ENCODE measurements at places on chromosomes 7 and 10.

DNA sequence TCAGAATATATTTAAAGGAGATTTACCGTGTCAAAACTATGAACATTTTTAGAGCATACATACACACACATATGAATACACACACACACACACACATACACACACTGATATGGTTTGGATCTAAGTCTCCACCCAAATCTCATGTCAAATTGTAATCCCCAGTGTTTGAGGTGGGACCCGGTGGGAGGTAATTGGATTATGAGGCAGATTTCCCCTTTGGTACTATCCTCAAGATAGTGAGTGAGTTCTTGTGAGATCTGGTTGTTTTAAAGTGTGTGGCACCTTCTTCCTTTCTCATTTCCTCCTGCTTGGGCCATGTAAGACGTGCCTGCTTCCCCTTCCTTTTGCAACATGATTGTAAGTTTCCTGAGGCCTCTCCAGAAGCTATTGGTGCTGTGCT lies 515.0 kb upstream of the ZMIZ1 start:
- no peak for DNase-seq

- DNase-seq = no peak
These were observed 51.2 kb upstream of the SORCS1 start for GRCh38 chr10:107215681-107216080.

DNA sequence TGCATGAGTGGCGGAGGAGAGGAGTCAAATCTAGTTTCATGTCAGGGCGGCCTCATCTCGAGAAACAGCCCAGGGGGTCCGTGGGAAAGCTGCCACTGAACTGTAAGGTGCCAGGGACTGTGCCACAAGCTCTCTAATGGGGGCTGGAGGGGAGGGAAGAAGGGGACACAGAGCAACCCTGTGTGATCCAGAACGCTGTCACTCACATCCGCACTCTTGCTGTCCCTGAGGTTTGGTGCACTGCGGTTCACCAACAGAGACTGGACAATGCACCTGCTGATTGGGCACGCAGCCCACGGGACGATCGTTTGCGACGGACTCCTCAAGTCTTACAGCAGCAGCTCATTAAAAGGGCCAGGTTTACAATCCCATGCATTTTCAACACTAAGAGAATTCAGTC lies 47.7 kb downstream of the AMZ1 start:
- no peak for DNase-seq

DNA sequence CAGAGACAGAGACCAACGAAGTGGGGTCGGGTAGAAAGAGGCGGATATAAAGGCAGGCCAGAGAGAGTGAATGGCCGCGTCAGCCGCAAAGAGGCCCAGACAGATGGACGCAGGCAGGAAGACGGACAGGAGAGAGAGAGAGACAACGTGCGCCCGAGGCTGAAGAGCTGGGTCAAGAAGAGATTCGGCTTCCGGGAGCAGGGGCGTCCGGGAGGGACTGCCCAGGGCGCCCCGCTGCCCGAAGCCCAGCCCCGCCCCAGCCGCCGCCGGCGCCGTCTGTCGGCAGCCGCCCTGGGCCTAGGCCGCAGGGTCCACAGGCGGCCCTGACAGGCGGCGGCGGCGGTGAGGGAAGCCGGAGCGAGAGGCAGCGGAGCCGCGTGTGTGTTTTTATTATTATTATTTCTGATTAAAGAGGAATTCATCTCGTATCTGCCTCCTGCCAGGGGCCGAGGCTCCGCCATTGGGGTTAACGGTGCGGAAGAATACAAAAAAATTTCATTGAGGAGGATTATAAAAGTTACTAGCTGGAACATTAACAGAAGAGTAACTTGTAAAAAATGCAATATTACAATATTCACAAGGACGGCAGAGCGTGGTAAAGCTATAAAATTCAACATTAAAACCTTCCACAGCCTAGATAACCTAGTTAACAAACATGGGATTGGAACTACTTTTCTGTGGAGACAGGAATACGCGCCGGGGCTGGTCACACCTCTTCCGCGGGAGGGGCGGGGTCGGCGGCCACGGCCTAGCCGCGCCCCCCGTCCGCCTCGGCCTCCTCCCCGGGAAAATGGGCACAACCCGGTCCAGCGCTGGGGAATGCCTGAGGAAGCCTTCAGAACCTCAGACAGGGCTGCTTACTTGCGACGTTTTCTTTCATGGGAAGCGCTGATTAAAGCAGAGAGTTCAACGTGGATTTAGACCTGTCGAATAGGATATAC lies 29.7 kb upstream of the PAX2 start:
- DNase-seq = no peak

DNA sequence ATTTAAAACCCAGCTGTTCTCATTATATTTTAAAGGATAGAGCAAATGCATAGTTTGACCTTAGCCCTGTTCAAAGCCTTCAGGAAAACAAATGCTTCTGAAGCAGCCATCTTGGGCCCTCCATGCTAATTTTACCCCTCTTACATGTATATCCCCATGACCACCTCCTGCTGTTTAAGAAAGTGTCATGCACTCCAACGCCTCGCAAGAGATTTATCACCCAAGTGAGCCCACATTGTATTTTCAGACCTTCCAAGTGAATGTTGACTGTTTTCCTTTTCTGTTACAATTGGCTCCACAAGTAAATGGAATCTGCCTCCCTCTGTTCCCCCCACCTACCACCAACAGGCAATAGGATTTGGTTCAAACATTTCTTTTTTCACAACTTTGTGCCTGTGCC lies 5.3 kb downstream of the TMEM72 start:
- no peak for DNase-seq

GRCh38 chr7:94400643-94401427 lies 6.1 kb downstream of the COL1A2 start:
- DNase-seq = peak; percentile 13

- no peak for DNase-seq
These were observed 100.9 kb upstream of the SORCS3 start for GRCh38 chr10:104540181-104540580.

DNA sequence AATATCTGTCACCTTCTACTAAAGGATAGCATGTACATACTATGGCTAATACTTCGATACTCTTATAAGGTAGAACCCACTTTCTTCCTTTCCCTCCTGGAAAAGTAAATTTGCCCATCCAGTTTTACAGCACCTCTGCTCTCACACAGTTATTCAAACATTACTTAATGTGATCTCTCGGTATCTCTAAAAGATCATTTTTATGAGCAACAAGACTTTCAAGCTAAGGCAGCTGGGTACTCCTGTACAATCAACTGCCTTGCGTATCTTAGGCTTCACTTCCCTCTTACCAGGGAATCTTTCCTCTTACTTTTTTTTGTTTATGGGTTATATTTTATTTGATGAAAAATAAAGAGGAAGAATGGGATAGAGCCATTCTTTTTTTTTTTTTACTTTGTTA lies 26.5 kb upstream of the TLL2 start:
- DNase-seq = no peak

DNA sequence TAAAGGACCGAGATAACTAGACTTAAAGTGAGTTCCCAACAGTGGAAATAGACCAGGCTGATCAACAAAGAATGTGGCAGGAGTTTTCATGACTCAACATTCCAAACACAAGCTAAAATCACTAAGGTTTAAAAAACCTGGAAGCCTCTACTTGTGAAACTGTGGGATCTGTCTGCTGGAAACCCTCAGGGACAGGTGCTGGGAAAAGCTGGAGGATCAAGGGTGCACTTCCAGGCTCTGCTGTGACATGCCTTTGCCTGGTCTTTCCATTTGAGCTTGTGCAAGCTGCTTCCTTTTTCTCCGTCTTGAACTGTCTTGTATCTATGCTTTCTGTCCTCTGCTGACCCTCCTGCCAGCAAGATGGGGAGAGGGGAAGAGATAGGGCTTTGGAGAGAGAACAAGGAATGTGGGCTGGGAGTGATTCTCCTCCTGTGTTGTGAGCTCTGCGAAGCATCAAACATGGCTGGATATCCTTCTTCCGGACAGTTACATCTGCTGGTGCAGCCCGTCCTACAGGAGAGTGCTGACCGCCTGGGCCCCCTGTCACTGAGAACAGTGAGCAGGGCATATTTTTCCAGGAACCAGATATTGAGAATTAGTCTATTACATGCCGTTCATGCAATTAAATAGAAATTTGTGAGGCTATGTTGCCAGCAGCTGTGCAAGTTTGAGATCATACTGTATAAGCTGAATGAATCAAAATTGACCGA lies 25.5 kb downstream of the ARHGAP22 start:
- DNase-seq = peak; percentile 68

- DNase-seq = no peak
These were observed 445.7 kb upstream of the C7orf33 start for GRCh38 chr7:148144827-148145226.

- DNase-seq = peak; percentile 48
These were observed 157.2 kb upstream of the ZNF92 start for GRCh38 chr7:65216469-65216868.

GRCh38 chr7:47818796-47819606 lies 129.3 kb downstream of the PKD1L1 start:
- DNase-seq = peak; percentile 87

DNA sequence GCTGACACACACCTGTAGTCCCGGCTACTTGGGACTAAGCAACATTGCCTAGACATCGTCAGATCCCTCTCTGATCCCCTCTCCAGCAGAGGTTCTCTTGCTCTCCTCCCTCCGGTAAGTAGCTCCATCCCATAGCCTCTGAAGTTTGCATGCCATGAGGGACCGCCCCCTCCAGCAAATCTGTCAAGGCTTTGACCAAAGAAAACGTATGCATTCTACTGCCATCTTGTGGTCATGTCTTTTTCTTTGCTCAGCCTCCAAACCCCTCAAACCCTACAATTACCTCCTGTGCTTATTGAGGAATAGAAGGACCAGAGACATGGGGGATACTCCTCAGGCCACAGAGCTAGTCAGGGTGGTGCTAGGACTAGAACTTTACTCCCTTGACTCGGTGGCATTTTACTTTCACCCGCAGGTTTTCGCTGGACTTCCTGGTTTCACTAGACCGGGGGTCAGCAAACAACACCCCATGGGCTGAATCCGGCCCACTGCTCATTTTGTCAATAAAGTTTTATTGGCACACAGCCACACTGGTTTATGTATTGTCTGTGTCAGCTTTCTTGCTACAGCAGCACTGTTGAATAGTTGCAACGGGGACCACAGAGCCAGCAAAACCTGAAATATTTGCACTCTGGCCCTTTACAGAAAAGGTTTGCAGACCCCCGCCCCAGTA lies 202.6 kb upstream of the FOXK1 start:
- DNase-seq = peak; percentile 66

- DNase-seq = peak; percentile 58
These were observed 72.3 kb downstream of the AMZ1 start for GRCh38 chr7:2760098-2760889.

- no peak for DNase-seq
These were observed 12.2 kb downstream of the ATP6V0E2 start for GRCh38 chr7:149886018-149886415.

DNA sequence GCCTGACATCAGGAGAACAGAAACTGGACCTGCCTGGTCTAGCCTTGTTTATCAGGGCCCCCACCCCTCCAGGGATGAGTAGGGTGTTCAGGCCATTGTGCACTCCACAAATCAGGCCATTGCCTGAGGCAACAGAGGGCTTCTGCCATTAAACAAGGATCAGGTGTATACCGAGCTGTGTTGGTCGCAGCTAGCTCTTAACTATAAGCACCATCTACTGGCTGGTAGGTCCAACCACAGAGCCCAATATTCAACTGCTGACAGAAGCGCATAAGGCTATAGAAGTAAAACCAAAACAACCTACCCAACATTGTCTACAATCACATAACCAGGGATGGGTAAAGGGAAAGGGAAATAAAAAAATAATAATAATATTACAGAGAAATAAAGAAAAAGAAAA lies 451.7 kb upstream of the TEX47 start:
- no peak for DNase-seq

GRCh38 chr7:19051767-19052375 lies 65.6 kb downstream of the TWIST1 start:
- DNase-seq = peak; percentile 56

DNA sequence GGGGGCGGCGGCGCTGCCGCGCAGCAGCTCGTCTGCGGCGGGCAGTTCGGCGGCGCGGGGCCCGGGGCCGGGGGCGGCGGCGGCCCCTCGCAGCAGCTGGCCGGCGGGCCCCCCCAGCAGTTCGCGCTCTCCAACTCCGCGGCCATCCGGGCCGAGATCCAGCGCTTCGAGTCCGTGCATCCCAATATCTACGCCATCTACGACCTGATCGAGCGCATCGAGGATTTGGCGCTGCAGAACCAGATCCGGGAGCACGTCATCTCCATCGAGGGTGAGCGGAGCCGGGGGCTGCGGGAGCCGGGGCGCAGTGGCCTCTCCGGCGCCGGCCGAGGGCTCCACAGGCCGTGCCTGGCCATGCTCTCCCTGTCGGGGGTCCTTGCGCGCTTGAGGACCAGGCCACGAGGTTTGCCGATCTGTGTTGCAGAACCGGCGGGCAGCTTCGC lies 548 bp downstream of the AGAP3 start:
- no peak for DNase-seq

GRCh38 chr7:113321201-113321600 lies 202.8 kb upstream of the SMIM30 start:
- DNase-seq = no peak

- DNase-seq = peak; percentile 22
These were observed 105.5 kb upstream of the CSTF2T start for GRCh38 chr10:51804866-51805265.

DNA sequence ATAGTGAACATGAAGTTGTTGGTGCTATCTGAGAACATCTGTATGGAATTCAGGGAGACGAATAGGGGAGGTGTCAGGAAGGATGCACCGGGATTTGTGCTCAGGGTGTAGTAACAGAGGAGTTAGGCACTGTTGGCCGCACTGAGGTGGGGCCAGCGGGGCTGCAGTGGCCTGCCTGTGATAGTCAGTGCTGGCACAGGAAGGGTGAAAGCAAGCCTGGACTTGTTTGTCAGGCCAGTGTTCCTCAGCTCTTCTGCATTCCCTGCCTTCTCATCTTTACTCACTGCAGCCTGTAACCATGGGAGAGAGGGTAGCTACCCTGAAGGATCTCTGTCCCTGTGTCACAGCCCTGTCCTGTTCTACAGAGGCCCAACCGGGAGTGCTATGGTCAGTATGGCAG lies 81.3 kb downstream of the SH2D4B start:
- DNase-seq = no peak

GRCh38 chr7:136116186-136116585 lies 139.0 kb upstream of the MTPN start:
- no peak for DNase-seq

- DNase-seq = no peak
These were observed 340.1 kb downstream of the NXPH1 start for GRCh38 chr7:8773518-8773917.

GRCh38 chr10:103616705-103617601 lies 123.4 kb downstream of the NEURL1 start:
- DNase-seq = peak; percentile 90

GRCh38 chr10:75211007-75211691 lies 553 bp downstream of the VDAC2 start:
- peak; percentile 49 for DNase-seq
